ENCODE measurements at places on chromosomes 11 and 22.

DNA sequence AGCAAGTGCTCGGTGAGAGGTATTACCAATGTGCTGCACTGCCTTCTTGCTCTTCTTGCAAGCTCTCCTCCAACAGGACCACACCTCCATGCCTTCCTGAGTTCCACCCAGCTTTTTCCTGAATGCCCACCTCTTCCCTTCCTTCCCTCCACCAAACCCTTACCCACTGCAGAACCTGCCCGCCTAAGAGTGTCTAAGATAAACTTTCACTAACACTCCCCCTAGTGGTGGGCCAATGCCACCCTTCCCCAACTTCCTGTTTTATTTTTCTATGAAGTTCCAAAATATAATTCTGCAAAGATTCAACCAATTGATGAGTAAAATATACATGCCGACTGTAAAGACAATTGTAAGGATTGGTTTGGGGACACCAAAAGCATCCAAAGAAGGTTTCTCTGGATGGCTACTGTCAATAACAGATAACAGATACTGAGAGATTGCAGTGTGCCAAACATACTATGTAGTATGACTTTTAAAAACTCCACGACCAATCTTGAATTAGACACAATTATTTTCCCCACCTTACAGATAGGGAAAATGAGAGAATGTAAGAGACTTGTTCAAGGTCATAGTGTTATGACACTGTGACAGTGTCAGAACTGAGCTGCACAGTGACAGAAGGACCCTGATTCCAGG, 38.6 kb upstream of the BMAL1 start:
- DNase-seq, result peak; percentile 55

- peak; percentile 31 for DNase-seq
These were observed 86.9 kb downstream of the STIM1 start for GRCh38 chr11:3942160-3942955.

DNA sequence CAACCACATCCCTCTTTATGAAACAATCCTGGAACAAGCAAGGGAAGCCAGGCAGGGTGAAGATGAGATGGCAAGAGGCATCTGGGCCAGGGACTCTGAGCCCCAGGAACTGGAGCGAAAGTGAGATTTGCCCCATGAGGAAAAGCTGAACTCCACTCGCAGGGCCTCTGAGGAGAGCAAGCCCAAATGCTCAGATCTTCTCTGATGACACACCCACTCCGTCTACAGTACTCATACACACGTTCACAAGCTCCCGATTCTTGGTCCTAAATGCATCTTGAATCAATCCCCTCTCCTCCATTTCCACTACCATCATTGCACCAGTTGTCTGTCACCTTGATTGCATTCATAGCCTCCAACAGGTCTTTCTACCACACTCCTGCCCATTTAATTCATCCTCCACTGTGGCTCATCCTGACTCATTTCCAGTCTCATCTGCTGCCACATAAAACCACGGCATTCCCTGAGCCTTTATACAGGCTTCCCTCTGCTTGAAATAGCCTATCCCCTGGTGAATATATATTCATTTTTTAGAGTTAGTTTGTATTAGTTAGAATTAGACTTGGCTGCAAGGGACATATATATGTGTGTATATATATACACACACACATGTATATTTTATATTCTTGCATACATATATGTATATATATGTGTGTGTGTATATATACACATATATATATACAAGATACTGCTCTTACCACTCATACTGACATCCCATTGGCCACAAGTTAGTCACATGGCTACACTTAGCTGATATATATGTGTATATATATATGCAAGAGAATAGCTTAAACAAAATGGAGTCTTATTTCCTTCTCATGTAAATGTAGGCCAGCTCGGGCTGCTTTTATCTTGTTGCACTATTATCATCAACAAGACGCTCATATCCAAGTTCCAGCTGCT, 1.4 kb upstream of the APOA5 start:
- no peak for DNase-seq

GRCh38 chr22:40199223-40199622, 21.5 kb downstream of the TNRC6B start:
- DNase-seq, result no peak

DNA sequence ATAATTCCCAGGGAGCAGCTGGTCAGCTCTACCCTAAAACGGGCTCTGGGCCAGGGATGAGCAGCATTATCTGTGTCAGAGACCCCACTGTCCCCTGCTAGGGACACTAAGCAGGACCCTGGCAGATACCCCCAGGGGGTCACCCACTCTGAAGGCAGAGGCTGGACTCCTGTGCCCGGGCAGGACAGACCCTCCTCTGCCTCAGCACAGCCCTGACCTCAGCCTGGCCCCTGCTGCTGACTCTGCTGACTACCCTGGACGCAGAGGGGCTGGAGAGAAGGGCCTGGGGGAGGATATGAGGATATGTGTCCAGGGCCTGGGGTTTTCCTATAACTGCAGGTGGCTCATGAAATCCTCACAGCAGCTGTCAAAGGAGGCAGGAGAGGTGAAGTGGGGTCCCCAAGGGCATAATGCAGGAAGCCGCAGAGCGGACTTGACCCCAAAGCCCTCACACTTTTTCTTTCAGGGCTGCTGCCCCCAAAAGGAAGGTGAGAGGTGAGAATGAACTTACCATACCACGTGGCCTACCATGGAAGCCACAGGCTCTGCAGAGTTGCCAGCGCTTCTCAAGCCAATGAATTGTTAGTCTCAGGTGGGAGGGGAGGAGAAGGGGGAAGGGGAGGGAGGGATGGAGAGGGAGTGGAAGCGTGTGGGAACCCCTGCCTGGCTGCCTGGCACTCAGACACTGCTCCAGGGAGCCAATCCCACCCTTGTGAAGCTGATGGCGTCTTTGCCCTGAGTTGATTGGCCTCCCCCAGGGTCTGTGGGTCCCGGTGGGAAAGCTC, 76.7 kb upstream of the WNT11 start:
- no peak for DNase-seq

DNA sequence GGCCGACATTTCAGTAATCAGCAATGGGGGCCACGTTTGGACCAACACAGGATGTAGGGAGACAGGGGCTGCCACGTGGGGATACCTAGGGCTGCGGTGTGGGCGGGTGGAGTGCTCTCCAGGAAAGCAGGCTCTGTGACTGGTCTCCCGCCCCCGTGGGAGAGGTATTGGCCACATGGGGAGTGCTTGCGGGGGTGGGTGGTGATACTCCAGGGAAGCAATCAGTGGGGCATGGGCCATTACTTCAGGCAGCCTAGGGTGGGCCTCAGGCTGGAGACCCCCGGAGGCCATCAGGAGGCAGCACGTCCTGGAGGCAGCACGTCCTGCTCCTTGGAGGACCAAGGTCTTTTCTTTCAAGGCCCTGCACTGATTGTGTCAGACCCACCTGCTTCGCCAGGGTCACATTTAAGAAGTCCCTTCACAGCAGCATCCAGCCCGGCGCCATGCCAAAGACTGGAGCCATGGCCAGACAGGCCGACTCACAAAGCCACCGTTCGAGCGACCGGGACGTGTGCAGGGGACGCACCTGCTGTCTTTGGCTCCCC, 3.0 kb upstream of the MUC2 start:
- DNase-seq, result no peak

GRCh38 chr11:71129624-71130023, 122.8 kb downstream of the SHANK2 start:
- no peak for DNase-seq

DNA sequence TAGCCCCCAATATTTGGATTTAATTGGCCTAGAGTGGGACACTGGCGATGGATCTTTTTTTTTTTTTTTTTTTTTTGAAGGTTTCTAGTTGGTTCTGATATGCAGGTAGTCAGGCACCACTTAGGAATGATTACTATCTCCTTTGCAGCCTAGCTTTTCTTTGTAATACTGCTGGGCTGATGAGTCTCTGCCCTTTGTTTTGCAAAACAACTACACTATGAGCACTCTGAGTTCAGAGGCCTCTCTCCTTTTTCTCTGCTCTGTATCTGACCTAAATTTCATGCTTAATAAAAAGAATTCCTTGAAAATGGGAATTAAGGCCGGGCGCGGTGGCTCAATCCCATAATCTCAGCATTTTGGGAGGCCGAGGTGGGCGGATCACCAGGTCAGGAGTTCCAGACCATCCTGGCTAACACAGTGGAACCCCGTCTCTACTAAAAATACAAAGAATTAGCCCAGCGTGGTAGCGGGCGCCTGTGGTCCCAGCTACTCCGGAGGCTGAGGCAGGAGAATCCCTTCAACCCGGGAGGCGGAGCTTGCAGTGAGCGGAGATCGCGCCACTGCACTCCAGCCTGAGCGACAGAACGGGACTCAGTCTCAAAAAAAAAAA, 1312.3 kb downstream of the FAM181B start:
- DNase-seq, result no peak

- DNase-seq, result peak; percentile 42
These were observed 1.2 kb downstream of the ROM1 start for GRCh38 chr11:62614275-62614674.

DNA sequence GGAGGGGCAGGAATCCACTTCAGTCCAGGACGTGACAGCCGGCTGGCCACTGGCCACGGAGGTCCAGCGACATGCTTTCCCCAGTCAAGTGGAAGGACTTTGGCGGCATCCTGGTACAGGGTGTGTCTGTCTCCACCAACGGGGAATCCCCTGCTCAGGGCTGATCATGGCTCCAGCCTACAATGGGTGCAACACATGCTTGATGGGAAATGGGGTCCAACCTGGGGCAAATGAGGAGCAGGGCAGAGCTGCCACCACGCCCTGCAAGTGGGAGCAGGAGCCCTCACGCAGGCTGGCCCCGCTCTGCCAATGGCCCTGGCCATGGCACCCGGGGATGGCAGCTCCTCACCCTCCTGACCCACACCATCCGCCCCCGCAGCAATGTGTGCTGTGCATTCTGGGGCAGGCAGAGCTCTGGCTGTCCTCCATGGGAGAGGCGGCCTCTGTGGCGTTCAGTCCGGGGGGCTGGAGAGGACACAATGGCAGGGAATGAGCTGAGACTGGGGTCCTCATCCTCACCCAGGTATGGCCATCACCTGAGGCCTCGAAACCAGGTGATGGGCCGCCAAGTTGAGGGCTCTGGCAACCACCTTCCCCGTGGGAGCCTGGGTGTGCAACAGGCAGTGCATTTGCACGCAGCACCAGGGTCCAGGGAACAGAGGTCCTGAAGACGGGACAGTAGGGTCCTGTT, 5.8 kb upstream of the SEPTIN5 start:
- DNase-seq, result no peak

DNA sequence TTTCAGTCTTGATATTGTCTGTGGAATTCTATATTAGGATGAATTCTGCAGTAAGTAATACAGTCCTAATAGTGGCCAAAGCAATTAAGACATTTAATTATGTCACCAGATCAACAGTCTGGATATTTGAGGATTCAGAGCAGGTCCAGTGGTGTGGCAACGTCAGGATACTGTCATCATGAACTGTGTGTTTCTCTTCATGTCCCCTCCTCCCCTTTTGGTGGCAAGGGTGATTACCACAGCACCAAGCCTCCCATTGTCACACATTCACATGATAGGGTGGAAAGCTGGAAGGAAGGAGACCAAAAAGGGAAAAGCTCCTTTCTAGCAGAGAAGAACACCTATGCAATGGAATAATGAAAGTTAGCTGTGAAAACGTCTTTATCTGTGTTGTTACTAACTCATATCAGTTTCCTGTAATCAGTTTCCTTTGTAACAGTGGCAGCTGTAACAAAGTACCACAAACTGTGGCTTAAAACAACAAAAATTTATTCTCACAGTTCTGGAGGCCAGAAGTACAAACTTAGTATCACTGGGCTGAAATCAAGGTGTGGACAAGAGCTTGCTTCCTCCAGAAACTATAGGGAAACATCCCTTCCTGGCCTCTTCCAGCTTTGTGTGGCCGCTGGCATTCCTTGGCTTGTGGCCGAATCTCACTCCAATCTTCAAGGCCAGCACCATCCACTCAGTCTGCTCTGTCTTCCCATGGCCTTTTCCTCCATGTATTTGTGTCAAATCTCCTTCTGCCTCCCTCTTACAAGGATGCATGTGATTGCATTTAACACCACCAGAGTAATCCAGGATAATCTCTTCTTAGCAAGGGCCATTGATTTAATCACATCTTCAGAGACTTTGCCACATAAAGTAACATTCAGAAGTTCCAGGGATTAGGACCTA, 6.5 kb upstream of the RBM14 start:
- DNase-seq, result no peak

DNA sequence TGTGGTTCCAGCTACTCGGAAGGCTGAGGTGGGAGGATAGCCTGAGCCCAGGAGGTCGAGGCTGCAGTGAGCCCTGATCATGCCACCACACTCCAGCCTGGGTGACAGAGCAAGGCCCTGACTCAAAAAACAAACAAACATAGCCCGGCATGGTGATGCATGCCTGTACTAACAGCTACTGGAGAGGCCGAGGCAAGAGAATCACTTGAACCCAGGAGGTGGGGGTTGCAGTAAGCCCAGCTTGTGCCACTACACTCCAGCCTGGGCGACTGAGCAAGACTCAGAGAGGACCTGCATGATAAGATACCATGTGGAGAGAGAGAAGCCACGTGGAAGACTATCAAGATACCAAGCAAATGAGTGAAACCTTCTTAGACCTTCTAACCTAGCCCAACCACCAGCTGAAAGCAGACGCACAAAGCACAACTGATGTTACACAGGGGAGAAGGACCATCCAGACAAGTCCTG, 36.1 kb downstream of the AMBRA1 start:
- no peak for DNase-seq

DNA sequence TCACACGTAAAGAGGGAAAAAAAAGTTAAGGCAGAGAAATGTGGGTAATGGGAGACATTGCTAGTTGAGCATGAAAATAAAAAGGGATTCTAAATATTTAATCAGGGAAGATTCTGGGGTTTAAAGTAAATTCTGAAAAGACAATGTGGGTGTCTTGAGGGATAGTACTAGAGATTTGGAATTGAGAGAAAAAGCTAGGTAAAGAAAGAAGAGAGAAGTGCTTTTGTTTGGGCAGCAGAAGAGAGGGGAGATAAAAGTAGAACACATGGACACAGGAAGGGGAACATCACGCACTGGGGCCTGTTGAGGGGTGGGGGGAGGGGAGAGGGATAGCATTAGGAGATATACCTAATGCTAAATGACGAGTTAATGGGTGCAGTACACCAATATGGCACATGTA, 3.5 kb upstream of the YPEL4 start:
- no peak for DNase-seq

DNA sequence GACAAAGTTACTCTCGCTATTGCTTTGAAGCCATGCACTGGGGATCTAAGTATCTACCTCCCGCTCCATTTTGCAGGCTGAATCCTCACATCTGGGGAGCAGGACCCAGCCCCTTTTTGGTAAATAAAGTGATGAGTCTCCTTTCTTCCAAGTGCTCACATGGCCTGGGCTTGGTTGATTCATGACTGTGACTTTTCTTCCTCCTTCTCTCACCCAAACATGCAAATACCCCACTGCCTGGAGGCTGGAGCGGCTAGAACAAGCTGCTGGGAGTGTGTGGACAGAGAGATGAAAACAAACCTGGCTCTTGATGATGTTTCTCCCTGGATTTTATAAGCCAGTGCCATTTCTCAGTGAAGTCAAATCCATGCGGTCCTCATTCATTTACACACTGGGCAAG, 72.7 kb downstream of the TRIM29 start:
- DNase-seq, result no peak

GRCh38 chr11:126392633-126393013, 37.1 kb downstream of the ST3GAL4 start:
- DNase-seq, result no peak

- peak; percentile 62 for DNase-seq
These were observed 17.1 kb downstream of the GRAP2 start for GRCh38 chr22:39917776-39918495.
